Fibroblast of skin of right quadriceps (primary cell): ENCODE measurements at places on chromosomes 16 and 17.

DNA sequence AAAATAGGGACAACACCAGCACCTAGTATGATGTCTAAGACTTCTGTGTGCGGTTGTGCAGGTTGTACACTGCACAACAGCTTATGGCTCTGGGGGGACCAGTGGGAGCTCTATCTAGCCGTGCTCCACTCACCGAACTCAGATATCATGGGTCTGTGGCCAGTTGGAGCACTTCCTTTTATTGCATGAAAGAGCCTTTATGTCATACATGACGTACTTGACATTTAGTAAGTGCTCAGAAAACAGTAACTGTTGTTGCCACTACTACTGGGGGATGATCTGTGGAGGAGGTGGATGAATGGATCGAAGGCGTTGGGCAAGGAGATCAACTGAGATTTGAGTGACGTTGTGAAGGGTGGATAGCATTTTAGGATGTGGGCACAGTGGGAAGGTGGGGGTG is 368.8 kb downstream of the SNX29 start:
- no peak for DNase-seq

DNA sequence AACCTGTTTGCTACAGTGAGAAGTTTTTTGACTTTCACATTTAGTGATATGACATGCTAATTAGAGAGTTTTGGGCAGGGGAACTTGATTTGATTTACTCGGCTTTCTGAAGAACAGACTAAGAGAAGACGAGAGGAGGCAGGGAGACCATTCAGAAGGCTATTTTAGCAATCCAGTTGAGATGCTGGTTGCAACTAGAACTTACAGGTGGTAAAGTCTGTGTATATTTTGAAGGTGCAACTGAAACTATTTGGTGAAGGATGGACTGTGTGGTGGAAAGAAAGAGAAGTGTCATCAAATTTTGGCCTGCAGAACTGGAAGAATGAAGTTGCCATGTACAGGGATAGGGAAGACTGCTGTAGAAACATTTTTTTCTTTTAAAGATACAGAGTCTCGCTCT is 42.2 kb upstream of the KPNB1 start:
- DNase-seq, result no peak

- DNase-seq, result peak; percentile 70
These were observed 80.0 kb downstream of the USP32 start for GRCh38 chr17:60311936-60312335.

DNA sequence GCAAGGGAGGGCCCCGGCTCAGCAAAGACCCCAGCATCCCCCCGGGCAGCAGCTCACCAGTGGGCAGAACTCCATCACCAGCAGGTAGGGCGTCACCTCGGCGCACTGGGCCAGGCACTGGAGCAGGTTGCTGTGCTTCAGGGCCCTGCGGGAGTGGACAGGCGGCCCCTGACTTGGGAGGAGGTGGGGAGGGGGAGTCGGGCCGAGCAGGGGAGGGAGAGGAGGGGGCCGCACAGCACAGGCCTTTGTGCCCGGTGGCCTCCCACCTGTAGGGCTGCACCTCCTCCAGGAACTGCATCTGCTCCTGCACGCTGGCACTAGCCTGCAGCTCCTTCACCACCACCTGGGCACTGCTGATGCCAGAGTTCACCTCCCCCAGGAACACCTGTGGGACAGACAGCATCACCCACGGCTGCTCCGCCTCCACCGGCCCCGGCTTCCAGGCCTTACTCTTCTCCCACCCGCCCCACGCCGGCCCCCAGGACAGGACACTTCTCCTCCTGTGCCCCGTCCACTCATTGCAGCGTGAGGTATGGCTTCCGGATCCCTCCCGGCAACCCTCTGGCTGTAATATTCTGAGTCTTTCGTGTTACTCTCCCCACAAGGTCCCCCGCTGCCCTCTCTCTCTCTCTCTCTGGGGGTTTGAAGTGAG is 37.7 kb upstream of the PVALEF start:
- DNase-seq, result no peak

DNA sequence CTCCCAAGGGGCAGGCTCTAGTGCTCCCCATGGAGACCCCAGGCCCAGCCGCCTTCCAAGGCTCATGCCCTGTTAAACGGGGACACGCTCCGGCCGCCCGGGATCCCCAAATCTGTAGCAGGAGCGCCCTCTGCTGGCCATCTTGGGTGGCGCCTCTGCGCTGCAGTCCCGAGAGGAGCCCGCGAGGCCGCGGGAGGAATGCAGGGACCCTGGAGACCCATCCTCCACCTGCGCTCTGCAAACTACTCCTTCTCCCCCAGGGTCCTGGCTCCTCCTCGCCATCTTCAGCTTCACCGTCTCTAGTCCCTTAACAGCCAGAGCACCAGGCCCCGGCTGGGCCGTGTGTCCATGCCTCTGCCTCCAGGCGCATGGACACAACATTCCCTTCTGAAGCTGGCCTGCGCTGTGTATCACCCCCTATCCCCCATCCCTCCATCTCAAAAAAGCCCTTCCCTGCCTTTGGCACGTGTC is 23.6 kb upstream of the KRT17 start:
- DNase-seq, result peak; percentile 74

DNA sequence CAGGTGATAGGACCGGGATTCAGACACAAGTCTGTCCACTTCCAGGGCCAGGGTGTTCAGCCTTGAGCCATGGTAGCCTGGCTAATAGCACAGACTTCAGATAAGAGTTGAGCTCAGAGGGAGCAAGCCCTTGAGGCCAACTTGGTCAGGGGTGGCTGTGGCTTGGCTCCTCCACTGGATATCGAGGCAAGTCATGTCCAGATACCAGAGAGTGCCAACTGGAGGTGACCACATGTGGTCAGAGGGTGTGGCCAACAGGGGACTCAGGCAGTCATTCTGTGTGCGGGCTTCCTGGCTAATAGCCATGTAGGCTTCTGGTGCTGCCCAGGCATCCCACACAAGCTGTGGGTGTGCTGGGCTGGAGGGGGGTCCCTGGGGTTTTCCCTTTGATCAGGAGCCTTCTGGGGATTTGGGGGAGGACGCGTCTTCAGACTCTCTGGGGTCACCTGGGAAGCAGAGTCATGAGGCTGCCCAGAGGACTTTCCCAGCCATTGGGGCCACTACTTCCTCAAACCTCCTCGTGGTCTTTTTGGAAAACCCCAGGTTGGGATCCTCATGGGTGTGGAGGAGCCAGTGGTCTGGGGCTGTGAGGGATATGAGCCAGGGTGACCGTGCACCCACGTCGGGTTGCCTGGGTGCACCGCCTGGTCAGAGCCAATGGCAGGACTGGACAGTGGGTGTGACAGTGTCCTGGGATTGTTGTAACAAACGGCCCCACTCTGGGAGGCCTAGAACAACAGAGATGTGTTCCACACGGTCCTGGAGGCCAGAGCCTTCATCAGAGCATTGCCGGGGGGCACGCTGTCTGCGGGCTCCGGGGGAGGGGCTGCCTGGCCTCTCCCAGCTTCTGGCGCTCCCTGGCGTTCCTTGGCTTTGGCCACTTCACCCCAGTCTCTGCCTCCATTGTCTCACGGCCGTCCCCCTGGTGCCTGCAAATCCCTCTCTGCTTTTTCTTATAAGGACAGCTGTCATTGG is 25.0 kb downstream of the COX4I1 start:
- no peak for DNase-seq

GRCh38 chr17:17181666-17182597 is 24.2 kb downstream of the PLD6 start:
- DNase-seq, result no peak

GRCh38 chr17:50447870-50448595 is 20.6 kb downstream of the CHAD start:
- DNase-seq, result no peak

- DNase-seq, result no peak
These were observed 42.8 kb downstream of the PRAC1 start for GRCh38 chr17:48679385-48680096.

DNA sequence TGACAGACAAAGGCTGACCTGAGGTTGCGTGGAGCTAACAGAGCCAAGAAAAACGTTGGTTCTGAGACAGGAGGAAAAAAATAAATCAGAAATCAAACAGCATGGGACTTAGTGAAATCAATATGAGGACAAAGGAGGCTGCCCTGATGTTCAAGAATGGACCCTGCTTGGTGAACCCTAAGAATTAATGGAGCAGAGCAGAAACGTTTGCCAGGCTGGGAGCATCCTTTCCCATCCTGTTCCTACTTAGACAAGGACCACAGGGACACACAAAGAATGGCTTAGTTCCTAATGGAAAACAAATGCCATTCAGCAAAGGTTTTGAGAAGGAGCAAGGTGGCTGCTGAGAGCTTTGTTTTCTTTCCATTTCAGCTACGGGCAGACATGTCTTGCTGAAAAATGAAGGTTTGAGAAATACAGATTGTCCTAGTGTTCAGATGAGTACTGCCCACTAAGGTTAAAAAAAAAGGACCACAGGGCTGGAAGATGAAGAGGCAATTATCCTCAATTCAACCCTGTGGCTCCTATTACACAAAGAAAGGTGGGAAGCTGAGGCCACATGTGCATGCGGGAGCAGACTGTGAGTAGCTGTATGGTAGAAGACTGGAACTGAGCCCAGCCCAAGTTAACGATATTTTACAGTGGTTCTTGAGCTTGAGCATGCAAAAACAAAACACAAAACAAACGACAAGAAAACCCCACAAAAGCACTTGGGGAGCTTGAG is 230.1 kb downstream of the SLC39A11 start:
- DNase-seq, result no peak

DNA sequence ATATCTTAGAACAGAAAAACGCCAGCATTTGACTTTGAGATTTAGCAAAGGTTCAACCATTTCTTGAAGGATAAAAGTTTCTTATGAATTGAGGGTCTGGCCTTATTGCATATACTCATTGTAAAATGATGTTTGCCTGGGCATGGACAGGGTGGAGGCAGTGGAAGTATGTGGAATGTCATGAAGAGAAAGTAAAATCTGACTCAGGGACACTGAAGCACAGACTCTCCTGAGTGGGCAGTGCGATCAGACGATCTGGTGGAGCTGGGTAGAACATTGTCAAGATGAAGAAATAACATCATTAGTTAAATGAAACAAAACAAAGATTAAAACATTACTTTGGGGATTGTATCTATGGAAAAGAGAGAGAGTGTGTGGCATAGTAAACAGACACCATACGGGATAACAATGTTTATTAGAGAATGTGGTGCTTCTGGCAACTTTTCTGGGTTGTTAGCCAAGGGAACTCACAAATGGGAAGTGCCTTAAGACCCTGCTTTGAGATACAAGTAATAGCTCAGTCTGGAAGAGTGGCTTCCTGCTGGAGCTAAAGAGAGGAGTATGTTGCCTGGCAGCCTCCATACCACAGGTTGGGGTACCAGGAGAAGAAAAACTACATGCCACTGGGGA is 4.4 kb downstream of the MAP3K3 start:
- DNase-seq, result no peak

GRCh38 chr17:37710344-37710886 is 34.4 kb downstream of the HNF1B start:
- peak; percentile 46 for DNase-seq

DNA sequence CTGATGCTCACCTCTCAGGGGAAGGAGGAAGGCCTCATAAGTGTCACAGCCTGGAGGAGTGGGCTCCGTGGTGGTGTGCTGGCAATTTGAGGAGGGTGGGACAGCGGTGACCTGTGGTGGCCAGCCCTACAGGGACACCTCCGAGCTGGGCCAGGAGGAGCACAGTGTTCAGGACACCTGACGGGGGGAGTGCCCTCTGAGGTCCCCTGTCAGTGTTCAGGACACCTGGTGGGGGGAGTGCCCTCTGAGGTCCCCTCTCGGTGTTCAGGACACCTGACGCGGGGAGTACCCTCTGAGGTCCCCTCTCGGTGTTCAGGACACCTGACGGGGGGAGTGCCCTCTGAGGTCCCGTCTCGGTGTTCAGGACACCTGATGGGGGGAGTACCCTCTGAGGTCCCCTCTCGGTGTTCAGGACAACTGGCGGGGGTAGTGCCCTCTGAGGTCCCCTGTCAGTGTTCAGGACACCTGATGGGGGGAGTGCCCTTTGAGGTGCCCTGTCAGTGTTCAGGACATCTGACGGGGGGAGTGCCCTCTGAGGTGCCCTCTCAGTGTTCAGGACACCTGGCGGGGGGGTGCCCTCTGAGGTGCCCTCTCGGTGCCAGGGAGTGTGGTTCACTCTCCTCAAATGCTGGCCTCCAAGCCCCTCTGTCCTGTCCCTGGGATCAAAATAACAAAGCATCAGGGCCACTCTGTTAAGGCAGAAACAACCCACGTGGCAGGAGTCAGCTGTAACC is 73.4 kb upstream of the ZNF469 start:
- no peak for DNase-seq

GRCh38 chr17:17328251-17328650 is 25.1 kb downstream of the NT5M start:
- no peak for DNase-seq

DNA sequence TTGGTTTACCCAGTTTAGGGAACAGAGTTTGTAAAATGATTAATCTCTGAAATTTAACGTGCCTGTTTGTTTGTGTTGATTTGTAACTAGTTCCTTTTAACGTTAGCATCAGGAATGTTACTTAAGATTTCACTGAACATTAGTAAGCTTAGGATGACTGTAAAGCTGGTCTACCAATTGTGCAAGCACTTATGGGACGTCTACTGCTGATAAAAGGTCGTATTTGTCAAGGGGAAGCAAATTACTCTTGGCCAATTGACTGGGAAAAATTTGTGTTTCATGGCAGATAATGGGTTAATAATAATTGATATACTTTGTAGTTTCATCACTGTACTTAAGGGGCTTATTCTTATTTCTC is 11.8 kb downstream of the METTL9 start:
- peak; percentile 11 for DNase-seq

- peak; percentile 58 for DNase-seq
These were observed 259.0 kb upstream of the MYOCD start for GRCh38 chr17:12406623-12407215.

DNA sequence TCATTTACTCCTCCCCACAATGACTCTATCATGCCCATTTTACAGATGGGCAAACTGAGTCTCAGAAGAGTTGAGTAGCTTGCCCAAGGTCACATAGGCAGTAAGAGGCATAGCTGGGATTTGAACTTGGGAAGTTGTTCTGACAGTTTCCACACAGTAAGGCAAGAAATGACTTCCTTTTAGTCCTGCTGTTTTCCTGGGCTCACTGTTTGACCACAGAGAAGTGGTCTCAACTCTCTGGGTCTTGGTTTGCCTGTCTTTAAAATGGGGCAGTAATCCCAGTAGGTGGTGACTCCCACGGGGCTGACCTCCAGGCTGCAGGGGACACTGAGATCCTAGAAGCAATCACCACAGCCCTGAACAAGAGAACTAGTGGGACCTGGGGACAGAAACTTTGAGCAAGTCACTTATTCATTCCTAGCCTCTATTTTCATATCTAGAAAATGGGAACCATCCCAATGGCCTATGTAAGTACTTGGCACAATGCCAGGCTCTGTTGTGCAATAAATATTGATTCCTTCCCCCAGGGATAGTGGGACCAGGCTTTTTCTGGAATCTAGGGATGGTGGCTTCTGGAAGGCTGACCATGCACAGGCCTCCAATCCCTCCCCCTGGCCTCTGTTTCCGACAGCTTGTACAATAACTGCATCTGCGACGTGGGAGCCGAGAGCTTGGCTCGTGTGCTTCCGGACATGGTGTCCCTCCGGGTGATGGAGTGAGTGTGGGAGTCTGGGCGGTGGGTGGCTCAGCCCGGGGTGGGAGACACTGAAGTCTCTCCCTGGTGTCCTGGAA is 20.5 kb downstream of the DEXI start:
- DNase-seq, result no peak

- DNase-seq, result peak; percentile 94
These were observed 233.4 kb upstream of the HSBP1 start for GRCh38 chr16:83574388-83574787.
